Myometrial cell (primary cell): ENCODE measurements at places on chromosomes 16 and 17. TPM values are rescaled to one million over a fixed set of nuclear protein-coding genes. Genes with fewer than 3 reads are reported as not detected.

The KRTAP4-9 gene
- not detected in 2 replicates for total RNA-seq

The SLC47A2 gene
- total RNA-seq = not detected in 2 replicates

The DOC2B gene
- not detected in 2 replicates for total RNA-seq

The SMIM36 gene
- not detected in 2 replicates for total RNA-seq

The GPRC5C gene
- under 0.01 TPM in 1 of 2 replicates, not detected in the other for total RNA-seq

The AIPL1 gene
- total RNA-seq = not detected in 2 replicates

The KRT9 gene
- total RNA-seq = not detected in 2 replicates

The PIMREG gene
- total RNA-seq = 98.9 and 112 TPM in 2 replicates

The SLFN14 gene
- not detected in 2 replicates for total RNA-seq

The GNG13 gene
- total RNA-seq = not detected in 2 replicates

The WRAP53 gene
- 16.7 and 18.8 TPM in 2 replicates for total RNA-seq

The WFIKKN1 gene
- 0.86 TPM in 1 of 2 replicates, not detected in the other for total RNA-seq

The TMEM106A gene
- 7.1 and 7.5 TPM in 2 replicates for total RNA-seq

The FOXL1 gene
- 11.2 and 11.7 TPM in 2 replicates for total RNA-seq

The SDK2 gene
- under 0.01 and 0.29 TPM in 2 replicates for total RNA-seq

The SLC22A31 gene
- 0.58 TPM in 1 of 2 replicates, not detected in the other for total RNA-seq

The NPIPA3 gene
- total RNA-seq = not detected in 2 replicates

The ITGA2B gene
- total RNA-seq = 0.86 TPM in 1 of 2 replicates, not detected in the other

The NBR1 gene
- 68.6 and 87.7 TPM in 2 replicates for total RNA-seq

The DNAI2 gene
- total RNA-seq = not detected in 2 replicates

The METTL26 gene
- 103 and 185 TPM in 2 replicates for total RNA-seq

The CPHXL2 gene
- total RNA-seq = not detected in 2 replicates
